Upper lobe of right lung (tissue), 1 donor: ENCODE measurements at places on chromosomes 2 and 18. TPM values are rescaled to one million over a fixed set of nuclear protein-coding genes. Genes with fewer than 3 reads are reported as not detected.

DCC gene
- total RNA-seq = 7.1 TPM

TCF23 gene
- total RNA-seq = not detected

- H3K27me3 ChIP-seq = no peaks in the 10 kb centered on the region
- DNase-seq = no peak
- no peak overlapping the region for H3K27ac ChIP-seq
- no peak overlapping the region for H3K4me3 ChIP-seq
These were observed 129.0 kb upstream of the REG3G start for GRCh38 chr2:78896536-78896935.

GRCh38 chr2:215680605-215681598 is 245.0 kb upstream of the FN1 start:
- no peak overlapping the region for H3K4me3 ChIP-seq
- H3K4me1 ChIP-seq = peaks cover 20% of the 10 kb centered on the region
- H3K36me3 ChIP-seq = no peaks in the 10 kb centered on the region
- no peak for DNase-seq

- DNase-seq = no peak
- H3K27me3 ChIP-seq = no peaks in the 10 kb centered on the region
- H3K4me3 ChIP-seq = no peak overlapping the region
- H3K27ac ChIP-seq = no peak overlapping the region
- no peaks in the 10 kb centered on the region for H3K36me3 ChIP-seq
These were observed 54.2 kb downstream of the MRPL35 start for GRCh38 chr2:86253424-86253823.

- no peaks in the 10 kb centered on the region for H3K36me3 ChIP-seq
- DNase-seq = no peak
- peak within 1 kb of the TSS; percentile 68 for H3K27ac ChIP-seq
- H3K4me3 ChIP-seq = peak within 1 kb of the TSS; percentile 48
- H3K4me1 ChIP-seq = peaks cover 4% of the 10 kb centered on the region
- peaks cover 37% of the 10 kb centered on the region for H3K27me3 ChIP-seq
These were observed at the start of gene MAL for GRCh38 chr2:95025406-95026319. Gene MAL, plus strand, starts transcription at chr2:95025708. Its CDS starts 85 bp downstream, at chr2:95025793.

GRCh38 chr2:60853531-60853930 is 27.8 kb upstream of the REL start:
- H3K36me3 ChIP-seq = no peaks in the 10 kb centered on the region
- H3K4me3 ChIP-seq = no peak overlapping the region
- no peaks in the 10 kb centered on the region for H3K27me3 ChIP-seq
- H3K4me1 ChIP-seq = peaks cover 4% of the 10 kb centered on the region
- no peak for DNase-seq
- no peak overlapping the region for H3K27ac ChIP-seq

- H3K36me3 ChIP-seq = no peaks in the 10 kb centered on the region
- peak overlapping the region; percentile 56 for H3K27ac ChIP-seq
- DNase-seq = no peak
- no peaks in the 10 kb centered on the region for H3K27me3 ChIP-seq
- peak overlapping the region; percentile 9 for H3K4me3 ChIP-seq
- H3K4me1 ChIP-seq = peaks cover 10% of the 10 kb centered on the region
These were observed 144.3 kb upstream of the MAP3K20 start for GRCh38 chr2:172931256-172931894.
